ENCODE measurements at places on chromosomes 1 and 21. TPM values are rescaled to one million over a fixed set of nuclear protein-coding genes. Genes with fewer than 3 reads are reported as not detected.

DNA sequence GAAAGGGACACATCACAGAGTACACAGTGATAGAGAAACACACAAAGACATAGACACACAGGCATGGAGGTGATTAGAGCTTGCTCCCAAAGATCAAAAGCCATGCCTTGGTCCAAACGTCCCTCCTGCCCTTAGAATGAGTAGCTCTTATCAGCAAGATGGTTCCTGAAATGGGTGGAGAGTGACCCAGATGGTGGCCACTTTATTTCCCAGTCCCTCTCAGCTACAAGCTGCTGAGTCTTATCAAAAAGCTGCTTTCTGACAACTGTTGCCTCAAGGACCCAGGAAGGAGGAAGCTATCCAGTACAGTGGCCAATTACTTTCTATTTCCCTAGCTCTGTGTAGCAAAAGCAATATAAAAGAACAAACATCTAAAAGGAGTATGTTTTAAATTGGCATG is 7.7 kb upstream of the CLCA1 start:
- H3K36me3 ChIP-seq = no peaks in the 10 kb centered on the region
- H3K27ac ChIP-seq = no peak overlapping the region
- no peak for DNase-seq

- no peak overlapping the region for H3K27ac ChIP-seq
- H3K27me3 ChIP-seq = no peaks in the 10 kb centered on the region
- H3K4me1 ChIP-seq = no peaks in the 10 kb centered on the region
- no peaks in the 10 kb centered on the region for H3K36me3 ChIP-seq
These were observed 245.2 kb downstream of the TRABD2B start for GRCh38 chr1:47751996-47752451.

GRCh38 chr1:228041316-228041715 is 34.5 kb downstream of the WNT3A start:
- H3K4me1 ChIP-seq = no peaks in the 10 kb centered on the region
- no peak overlapping the region for H3K4me3 ChIP-seq
- no peak overlapping the region for H3K27ac ChIP-seq
- H3K27me3 ChIP-seq = peaks cover 89% of the 10 kb centered on the region
- no peaks in the 10 kb centered on the region for H3K36me3 ChIP-seq

Gene ETS2
- total RNA-seq = 35.5 TPM

Measured in GM23338 (cell line).